Stimulated activated CD8-positive, alpha-beta memory T cell treated with anti-CD3 and anti-CD28 coated beads, Interleukin-15, amount 100 ng/mL, for 24 hours (primary cell): ENCODE measurements at places on chromosomes 4 and X.
A peak's percentile ranks its signal among the peaks of the same experiment; 100 is the strongest.

GRCh38 chr4:25801594-25801993 lies 61.2 kb downstream of the SEL1L3 start:
- no peak for DNase-seq

GRCh38 chr4:145808021-145808650 lies 128.2 kb downstream of the C4orf51 start:
- DNase-seq: no peak

- no peak for DNase-seq
Measured at GRCh38 chr4:123744664-123745290, 348.2 kb downstream of the SPRY1 start.

- DNase-seq: no peak
Measured at GRCh38 chrX:132271311-132271778, 52.1 kb upstream of the RAP2C start.

DNA sequence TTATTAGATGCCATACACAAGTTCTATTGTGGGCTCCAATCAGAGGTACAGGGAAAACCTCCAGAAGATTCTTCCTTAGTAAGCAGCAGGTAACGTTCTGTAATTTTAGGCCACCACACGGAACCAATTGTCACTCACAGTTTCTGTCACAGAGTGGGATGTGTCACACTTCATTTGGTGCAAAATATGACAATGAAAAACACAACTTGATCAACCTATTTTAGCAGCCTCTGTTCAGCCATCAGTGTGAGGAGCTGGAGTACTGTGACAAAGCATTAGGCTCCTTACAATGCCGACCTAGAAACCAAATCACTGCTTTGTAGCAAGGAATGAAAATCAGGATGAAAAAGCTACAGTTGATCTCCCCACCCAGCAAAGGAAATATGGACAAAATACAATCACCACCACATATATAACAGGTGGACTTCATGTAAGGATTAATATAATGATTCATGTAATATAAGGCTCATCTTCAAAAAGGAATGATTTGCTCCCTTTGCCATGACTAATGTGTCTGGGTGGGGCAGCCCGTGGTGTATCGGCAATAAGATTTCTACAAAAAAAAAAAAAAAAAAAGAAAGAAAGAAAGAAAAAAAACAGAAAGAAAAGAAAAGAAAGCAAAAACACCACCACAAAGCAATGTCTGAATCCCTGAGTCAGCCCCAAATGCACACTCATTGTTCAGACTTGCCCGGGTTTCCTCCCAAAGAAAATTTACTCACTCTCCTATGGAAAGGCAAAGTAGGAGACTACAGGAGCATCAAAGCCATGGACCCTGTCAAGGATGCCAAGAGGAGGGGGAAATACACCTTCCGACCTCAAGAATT lies 36.0 kb downstream of the SLC9A7 start:
- DNase-seq: no peak

GRCh38 chr4:25128671-25129070 lies 31.6 kb downstream of the SEPSECS start:
- no peak for DNase-seq

GRCh38 chrX:42869011-42869410 lies 91.0 kb upstream of the PPP1R2C start:
- no peak for DNase-seq

DNA sequence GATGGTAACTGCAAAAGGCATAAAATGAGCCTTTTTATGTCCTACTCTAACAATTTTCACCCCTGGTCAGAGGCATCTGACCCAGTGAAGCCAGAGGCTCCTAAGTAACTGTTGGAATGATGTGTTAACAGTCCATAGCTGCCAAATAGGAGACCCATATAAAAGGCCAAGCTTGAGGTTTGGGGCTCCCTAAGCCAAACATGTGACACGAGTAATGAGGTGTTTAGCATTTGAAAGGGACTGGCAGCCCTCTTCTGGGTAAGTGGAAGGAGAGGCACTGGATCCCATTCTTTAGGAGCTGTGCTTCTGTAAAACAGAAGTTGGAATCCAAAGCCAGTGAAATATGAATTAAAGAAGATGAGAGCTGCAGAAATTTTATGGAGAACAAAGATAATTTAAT lies 100.6 kb upstream of the PNPLA4 start:
- DNase-seq: no peak

GRCh38 chrX:15781961-15782699 lies 8.2 kb upstream of the ZRSR2 start:
- no peak for DNase-seq

GRCh38 chr4:173752610-173753230 lies 222.7 kb upstream of the HAND2 start:
- DNase-seq: no peak

- no peak for DNase-seq
Measured at GRCh38 chr4:143302536-143302935, 34.1 kb upstream of the GAB1 start.

GRCh38 chrX:134580907-134581306 lies 77.4 kb downstream of the PLAC1 start:
- DNase-seq: no peak

GRCh38 chr4:64464581-64464980 lies 55.3 kb upstream of the TECRL start:
- no peak for DNase-seq

DNA sequence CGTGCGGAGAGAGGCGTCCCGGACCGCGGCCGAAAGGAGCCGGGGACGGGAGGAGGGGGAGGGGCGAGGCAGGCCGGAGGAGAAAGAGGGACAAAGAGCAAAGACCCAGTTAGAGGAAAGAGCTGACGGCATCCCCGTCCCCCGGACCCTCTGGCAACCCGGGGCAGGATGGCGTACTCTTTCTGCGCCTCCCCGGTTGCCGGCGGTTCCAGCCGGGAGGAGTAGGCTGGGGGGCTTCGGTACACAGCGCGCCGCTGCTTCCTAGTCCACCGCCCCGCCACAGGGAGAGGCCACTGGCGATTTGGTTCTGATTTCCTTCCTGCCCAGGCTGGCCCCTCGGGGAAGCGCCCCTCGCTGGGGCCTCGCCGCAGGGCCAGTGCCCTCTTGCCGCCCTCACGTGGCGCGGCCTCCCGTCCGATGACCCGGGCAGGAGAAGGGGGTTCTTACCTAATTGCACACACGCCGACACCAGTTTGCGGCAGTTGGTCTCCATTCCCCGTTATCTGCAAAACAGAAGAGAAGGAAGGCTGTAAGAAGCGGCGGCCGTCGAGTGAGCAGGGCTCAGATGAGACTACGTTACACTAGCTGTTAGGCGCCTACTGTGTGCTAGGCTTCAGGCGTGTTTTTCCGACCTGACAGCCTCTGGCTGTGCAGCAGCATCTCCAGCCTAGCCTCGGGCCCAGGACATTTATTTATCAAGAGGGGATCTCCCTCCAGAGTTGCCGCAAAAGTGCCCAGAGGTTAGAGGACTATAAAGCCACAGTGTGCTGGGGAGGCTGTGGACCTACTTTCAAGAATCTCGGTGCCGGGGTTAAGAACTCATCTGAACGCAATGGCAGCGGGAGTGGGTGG lies 9.9 kb upstream of the PITX2 start:
- DNase-seq: no peak

DNA sequence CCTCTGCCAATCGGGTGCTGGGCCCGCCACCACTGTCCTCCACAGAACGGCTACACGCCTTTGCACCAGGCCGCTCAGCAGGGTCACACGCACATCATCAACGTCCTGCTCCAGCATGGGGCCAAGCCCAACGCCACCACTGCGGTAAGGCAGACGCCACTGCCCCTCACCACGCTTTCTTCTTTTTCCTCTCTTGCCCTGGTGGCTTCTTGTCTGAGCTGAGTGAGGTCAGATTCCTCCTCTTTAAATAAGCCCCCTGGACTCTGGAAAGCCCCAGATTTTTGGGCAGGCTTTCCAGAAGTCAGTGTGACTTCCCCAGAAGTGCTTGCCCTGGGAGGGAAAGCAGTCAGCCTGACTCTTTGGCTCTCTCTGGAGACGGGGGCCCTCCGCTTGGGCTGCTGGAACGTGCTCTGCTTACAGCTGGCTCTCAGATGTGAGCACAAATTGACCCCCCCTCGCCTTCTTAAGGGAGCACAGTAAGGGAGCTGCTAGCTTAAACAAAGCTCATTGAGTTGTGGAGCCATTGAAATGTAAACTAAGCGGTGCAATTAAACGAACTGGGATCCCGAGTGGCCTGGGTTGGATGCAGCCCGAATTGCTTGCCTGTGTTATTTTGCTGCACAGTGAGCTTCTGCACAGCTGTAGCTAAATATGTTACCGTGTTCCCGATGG lies 243.1 kb downstream of the ANK2 start:
- DNase-seq: no peak

DNA sequence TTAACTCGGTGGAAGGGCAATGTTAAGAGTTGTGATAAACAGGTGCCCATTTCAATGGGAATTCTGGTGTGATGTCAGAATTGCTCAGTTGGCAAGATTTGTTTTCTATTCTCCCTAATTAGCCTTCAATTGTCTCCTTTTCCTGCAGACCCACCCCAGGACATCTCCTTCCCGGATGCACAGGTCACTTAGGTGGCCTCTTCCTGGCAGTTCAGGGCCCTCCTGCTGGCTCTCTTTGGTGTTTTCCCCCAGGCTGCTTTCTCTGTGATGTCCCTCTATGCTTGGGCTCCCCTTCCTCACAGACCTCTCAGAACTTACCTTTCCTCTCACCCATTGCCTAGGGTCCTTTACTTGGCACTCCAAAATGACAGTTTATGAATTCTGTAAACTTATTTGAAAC lies 126.3 kb downstream of the GPAT3 start:
- DNase-seq: no peak

GRCh38 chr4:48645225-48645794 lies 134.8 kb downstream of the FRYL start:
- no peak for DNase-seq

- DNase-seq: peak; percentile 33
Measured at GRCh38 chrX:102720237-102721168, at the start of gene GPRASP3. Gene GPRASP3 (plus strand): TSS chrX:102720743. CDS start chrX:102748996, 28,253 bp downstream.

- no peak for DNase-seq
Measured at GRCh38 chrX:15055146-15055930, 182.1 kb downstream of the MOSPD2 start.

DNA sequence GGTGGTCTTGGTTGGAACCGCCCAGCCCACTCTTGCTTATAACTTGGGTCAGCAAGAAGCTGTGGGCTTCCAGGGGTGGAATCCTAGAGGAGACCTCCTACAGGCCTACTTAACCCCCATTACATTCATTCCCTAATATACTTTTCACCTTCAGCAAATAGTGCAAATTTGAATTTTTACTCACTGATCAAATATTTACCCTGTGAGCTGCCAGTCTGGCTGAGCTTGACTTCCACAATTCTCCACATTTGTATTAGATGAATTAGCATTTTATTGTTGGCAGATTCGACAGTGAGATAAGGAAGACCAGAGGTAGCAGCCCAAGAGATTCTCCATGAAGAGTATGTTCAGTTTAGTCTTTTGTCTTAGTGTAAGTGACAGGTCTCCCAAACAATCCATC lies 199.6 kb downstream of the BCOR start:
- DNase-seq: no peak

GRCh38 chr4:40546506-40546905 lies 83.2 kb downstream of the RBM47 start:
- DNase-seq: no peak

- no peak for DNase-seq
Measured at GRCh38 chr4:26896636-26897035, 36.0 kb downstream of the STIM2 start.

DNA sequence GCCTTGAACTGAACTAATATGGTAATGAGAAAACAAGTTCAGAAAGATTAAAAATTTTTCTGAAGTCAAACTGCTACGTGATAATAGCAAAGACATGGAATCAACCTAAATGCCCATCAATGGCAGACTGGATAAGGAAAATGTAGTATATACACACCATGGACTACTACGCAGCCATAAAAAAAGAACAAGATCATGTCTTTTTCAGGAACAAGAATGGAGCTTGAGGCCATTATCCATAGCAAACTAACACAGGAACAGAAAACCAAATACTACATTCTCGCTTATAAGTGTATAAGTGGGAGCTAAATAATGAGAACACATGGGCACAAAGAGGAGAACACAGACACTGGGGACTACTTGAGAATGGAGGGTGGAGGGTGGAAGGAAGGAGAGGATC lies 4.3 kb upstream of the RPS3A start:
- DNase-seq: no peak

GRCh38 chrX:24796204-24796603 lies 102.5 kb downstream of the POLA1 start:
- no peak for DNase-seq

- no peak for DNase-seq
Measured at GRCh38 chr4:76753814-76754213, 144.1 kb downstream of the SOWAHB start.

DNA sequence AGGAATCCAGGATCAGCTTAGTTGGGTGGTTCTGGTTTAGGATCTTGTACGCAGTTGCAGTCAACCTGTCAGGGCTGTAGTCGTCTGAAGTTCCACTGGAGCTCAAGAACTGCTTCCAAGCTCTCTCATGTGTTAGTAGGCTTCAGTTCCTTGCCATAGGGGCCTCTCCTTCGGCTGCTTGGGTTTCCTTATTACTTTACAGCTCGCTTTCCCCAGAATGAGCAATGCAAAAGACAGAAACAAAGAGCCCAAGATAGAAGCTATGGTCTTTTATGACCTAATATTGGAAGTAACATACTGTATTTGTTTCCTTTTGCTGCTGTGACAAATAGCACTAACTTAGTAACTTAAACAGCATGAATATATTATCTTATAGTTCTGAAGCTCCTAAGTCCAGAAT lies 51.7 kb downstream of the TIGD2 start:
- DNase-seq: no peak

DNA sequence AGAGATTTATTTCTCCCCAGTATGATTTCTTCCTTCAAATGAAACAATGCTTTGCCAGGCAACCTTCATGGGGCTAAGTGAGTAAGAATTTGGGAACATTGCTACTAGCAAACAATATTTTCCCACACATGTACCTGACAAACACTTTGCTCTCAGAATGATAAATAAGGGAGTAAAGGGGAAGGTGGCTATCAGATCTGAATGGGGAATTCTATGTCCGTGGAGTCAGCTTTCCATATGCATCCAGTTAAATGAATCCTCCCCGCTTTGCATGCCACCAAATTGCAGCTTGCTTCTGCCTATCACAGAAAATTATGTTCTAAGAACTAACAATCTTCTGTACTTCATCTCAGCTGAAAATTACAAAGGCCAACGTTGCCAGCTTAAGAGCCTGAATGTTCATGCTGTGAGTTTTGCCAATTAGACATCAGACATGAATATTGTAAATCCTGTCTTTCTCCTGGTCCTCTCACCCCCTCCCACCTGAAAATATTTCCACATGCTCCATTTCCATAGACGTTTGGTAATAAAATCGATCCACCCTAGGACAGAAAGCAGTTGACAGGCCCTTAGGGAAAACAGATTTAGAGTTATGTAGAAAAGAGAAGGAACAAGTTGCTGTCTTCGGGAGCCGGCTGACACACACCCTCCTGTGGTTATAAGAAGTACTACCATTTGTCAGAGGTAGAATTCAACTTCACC lies 6.3 kb downstream of the MEPE start:
- DNase-seq: no peak

DNA sequence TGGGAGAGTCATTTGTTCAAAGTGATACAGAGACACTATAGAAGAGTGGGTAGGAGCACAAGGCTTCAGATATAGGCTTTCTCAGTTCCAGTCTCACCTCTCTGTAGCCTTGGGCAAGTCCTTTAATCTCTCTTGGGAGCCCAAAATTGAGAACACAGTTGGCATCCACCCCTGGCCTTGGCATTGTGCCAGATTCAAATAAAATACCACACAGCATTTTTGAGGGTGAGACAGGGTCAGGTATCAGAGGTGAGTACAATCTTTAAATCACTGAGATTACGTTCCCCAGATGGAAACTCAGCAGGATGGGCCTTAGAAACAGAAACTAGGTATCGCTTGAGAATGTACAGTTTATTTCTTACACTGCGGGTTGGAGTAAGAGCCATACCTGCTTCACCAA lies 25.2 kb upstream of the SMIM10L2A start:
- no peak for DNase-seq

GRCh38 chrX:155035688-155036087 lies 9.0 kb downstream of the FUNDC2 start:
- DNase-seq: no peak

GRCh38 chr4:184861047-184861446 lies 35.3 kb upstream of the ACSL1 start:
- DNase-seq: no peak
